Renal cortical epithelial cell (primary cell): ENCODE measurements at places on chromosomes 1 and 21. TPM values are rescaled to one million over a fixed set of nuclear protein-coding genes. Genes with fewer than 3 reads are reported as not detected.

- DNase-seq = peak; percentile 66
These were observed 57.5 kb downstream of the ERG start for GRCh38 chr21:38440746-38441145.

GRCh38 chr1:84436876-84437655 is 38.8 kb downstream of the DNASE2B start:
- DNase-seq = no peak

DNA sequence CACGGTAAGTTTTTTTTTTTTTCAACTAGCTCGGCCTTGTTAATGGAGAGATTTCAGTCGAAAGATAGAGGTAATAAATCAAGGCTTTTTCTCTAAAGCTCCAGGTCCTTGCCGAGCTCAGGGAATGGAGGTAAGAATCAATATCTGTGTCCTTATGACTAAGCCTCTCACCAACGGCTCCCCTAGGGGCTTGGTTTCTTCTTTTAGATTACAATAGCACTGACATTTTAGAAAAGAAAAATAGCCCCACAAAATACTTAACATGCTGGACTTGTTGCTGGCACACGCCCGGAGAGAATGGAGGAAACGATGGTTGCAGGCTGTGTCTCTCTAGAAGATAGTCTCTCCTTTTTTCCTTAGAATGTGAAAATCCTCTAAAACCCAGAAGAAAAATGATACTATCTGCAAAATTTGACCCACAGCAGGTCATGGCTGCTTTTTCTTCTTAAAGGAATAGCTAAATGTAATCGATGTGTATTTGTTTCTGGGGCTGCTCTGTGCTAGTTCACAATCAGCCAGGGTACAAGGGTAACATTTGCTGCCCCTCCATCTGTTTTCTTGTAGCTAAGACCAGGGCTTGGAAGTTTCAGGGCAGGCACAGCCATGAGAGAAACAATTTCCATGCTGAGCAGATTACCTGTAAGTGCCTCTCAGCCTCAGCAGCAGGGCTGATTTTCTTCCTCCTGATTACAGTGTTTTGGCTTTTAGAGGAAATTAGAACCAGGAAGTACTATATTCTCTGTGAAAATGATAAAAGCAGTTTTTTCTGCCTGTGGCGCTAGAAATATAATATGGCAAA is 86.2 kb upstream of the GNG12 start:
- no peak for DNase-seq

DNA sequence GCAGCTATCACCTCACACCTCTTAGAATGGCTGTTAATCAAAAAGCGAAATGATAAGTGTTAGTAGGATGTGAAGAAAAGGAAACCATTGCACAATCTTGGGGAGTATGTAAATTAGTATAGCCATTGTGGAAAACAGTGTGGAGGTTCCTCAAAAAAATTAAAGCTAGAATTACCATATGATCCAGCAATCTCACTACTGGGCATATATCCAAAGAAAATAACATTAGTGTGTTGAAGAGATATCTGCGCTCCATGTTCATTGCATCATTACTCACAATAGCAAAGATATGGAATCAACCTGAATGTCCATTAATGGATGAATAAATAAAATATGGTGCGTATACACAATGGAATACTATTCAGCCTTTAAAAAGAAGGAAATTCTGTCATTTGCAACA is 68.9 kb downstream of the SNRPE start:
- DNase-seq = no peak

- DNase-seq = peak; percentile 95
These were observed 27.5 kb upstream of the ROR1 start for GRCh38 chr1:63746129-63746864.

DNA sequence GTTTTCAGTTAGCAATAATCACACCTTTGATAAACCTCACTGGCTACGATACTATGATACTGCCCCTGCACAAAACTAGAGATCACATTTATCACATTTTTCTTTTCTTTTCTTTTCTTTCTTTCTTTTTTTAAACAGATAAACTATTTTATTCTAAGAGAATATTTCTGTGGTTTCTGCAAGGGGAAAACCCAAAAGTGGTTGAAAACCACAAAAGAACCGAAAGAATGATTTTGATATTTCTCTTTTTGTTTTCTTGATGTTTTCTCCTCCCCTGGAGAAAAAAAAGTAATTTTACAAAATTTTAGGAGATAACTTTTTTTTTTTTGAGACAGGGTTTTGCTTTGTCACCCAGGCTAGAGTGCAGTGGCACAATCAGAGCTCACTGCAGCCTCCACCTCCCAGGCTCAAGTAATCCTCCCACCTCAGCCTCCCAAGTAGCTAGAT is 18.4 kb upstream of the FRRS1 start:
- no peak for DNase-seq

DNA sequence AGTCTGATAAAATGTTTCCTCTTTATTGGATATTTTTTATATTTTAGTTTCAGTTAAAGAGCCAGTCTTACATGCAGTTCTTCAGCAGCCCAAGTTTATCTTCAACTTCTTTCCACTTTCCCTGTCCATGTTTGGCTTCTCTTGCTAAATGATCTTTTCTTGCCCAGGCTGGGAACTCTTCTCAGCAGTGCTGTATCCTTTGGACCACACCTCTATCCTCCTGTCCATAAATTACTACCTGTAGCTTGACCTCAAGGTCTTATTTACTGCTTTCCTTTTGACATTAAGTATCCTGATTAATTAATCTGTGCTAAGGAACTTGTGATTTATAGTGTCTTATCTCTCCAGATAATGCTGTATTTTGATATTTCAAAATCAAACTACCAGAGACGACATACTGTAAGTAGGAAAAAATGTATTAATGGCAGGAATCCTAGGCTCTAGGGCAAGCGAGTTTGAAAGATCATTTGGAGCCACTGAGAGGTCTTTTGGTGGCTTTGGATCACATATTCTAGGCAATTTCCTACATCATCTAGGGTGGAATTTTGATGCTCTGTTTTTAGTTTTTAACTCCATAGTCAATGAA is 20.5 kb upstream of the PDC start:
- DNase-seq = no peak

DNA sequence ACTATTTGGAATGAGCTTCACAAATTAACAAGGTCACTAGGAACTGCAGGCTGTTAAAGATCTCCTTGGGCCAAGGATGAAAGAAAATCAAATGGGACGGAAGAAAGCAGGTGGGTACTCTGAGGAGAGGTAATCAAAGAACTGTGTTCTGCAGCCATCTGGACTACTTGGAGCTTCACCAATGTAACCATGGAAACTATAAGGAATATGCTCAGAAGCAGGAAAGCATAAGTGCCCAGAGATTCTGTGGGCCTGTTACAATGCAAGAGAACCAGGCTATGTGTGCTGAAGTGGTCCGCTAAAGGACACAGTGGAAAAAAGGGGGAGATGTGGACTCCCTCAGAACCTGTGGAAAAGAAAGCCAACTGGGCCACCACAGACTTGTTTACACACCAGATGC is 238.5 kb downstream of the PTGER3 start:
- DNase-seq = no peak

DNA sequence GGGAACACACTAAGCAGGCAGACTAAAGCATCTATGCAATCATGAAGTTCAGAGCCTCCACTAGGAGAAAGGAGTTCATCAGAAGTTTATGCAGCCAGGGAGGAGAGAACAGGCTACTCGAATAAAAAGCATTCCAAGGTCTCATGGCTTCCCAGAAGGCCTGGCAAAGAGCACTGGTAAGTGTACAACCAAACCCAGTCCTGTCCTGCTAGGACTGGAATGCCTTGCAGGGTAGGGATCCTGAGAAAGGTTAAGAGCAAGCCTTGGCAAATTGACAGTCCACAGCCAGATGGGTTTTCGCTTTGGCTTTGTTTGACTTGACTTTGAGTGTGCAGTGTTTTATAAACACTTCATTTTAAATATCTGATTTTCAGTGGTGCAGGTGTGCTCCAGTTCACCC is 133.6 kb upstream of the ATP1B1 start:
- peak; percentile 70 for DNase-seq

GRCh38 chr1:182309631-182310351 is 81.8 kb downstream of the GLUL start:
- no peak for DNase-seq

GRCh38 chr1:201721082-201722049 is 107.6 kb upstream of the IPO9 start:
- DNase-seq = peak; percentile 53

DNA sequence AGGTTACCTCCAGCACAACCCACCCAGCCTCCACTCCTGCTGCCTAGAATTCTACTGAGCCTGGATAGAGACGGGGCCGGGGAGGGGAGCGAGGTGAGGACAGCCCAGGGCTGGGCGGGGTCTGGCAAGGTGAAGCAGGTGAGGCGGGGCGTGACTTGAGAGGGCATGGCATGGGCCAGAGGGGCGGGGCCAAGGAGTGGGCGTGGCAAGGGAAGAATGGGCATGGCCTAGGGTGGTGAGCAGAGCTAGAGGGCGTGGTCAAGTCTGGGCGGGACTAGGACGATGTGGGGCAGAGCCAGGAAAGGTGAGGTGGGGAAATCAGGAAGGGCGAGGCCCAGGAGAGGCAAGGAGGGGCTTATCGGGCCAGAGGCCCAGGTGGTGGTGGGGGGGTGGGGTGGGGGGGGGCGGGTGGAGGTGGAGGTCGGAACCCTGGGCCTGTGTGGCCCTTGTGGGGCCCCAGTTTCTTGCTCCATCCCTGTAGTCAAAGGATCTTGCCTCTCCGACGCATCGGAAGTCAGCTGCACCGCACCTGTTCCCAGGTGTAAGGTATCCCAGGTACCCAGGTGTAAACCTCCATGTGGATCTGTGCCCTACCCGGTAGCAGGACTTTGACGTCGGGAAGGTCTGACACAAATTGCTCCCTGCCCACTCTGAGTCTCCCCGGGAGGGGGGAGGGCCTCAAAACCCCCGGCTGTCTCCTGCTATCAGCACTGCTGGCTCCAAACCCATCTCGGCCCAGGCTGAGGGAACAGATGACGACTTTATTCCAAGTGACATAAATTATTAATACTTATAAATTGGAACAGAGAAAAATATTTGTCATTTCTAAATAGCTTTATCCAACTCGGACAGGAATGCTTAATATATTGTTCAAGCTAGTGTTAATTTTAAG is 32.9 kb upstream of the UTS2 start:
- DNase-seq = no peak

- DNase-seq = peak; percentile 67
These were observed at the start of gene RERE for GRCh38 chr1:8817412-8818324. TSS of gene RERE (minus strand) at chr1:8817640.

Gene EPHA8
- not detected in 2 replicates for total RNA-seq

- no peak for DNase-seq
These were observed 24.3 kb downstream of the PGBD5 start for GRCh38 chr1:230401763-230402294.

Gene PRR9
- total RNA-seq = not detected in 2 replicates

GRCh38 chr1:69090170-69090569 is 477.6 kb upstream of the LRRC7 start:
- DNase-seq = no peak

Gene SDC3
- total RNA-seq = 12.3 and 56.7 TPM in 2 replicates

GRCh38 chr1:59967141-59967697 is 40.6 kb upstream of the CYP2J2 start:
- peak; percentile 85 for DNase-seq

DNA sequence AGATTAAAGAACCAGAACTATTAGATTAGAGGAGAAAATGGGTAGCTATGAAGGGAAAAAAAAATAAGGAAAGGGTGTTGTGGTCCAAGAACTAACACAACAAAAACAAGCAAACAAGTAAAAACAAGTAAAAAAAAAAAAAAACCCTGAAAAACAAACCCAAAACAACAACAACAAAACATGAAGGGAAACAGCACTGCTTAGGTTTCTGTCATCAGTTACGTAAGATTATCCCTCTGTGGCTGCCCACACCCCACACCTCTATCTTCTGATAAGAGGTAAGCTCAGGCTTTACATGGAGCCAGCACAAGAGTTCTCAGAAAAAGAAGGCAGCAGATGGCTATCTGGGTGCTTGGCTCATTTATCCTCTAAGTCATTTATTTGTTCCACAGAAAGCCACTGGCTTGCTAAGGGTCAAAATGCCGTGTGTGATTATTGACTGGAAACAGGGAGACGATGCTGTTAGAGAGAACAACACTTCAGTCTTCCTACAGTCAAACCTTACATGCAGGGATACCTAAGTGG is 57.5 kb downstream of the KIAA0319L start:
- no peak for DNase-seq

DNA sequence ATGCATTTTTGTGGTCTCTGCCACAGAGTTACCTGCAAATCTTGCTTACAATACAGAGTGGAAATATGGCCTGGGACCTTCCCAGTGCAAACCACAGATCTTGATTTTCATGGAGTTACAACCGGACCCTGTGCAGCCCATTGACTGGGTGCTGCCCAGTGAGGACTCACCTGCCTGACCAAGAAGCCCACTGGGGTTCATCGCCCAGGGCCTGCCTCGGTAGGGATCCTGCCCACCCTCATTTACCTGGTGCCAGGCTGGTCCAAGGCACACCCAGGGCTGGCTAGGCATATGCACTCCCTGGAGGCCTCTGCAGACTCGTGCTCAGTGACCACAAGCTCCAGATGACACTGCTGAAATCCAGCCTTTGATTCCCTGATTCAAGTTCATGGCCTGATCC is 572.7 kb downstream of the NPHP4 start:
- no peak for DNase-seq

GRCh38 chr21:38850277-38850951 is 44.7 kb downstream of the ETS2 start:
- DNase-seq = no peak

Gene BATF3
- 0.55 and 3.6 TPM in 2 replicates for total RNA-seq

DNA sequence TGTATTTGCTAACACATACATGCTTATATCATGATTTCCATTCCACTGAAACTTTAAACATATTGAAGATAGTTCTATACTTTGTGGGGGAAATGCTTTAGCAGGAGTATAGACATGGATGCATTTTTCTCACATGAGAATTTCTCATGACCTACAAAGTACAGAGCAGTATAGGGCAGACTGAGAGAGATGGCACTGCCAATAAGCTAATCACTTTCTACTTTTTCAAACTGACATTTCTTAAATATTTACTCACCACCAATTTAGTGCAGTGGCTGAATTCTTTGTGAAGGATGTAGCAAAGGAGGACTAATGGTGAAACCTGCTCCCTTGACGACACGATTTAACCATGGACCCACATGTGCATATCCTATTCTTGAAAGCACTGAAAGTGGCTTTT is 923.5 kb downstream of the ADGRL2 start:
- no peak for DNase-seq

- DNase-seq = peak; percentile 47
These were observed 11.5 kb downstream of the KNCN start for GRCh38 chr1:46539972-46540371.

DNA sequence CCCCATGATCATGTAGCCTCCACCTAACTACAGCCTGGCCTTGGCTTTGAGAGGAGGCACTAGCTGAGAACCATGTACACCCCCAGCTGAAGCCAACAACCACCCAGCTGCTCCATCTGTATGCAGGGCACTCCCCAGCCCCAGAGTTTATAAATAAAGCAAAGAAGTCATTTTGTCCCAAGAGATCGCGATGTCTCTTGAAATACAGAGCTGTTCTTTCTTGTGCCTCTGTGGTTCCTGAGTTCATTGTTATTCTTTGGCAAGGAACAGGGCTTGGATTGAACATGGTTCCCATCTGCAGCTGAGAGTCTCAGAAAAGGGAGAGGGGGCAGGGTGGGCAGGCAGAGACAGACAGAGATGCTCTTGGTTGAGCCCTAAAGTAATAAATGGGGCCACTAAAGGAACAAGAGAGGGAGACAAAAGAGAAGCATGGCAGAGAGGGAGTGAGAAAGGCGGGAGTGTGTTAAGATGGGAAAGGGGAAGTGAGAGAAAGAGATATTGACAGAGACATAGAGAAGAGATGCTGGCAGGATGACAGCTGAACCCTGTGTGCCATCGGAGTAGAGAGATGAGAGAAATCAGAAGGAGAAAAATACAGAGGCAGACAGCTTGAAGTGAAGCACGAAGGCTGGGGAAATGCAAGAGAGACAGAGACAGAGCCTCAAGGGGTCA is 63.3 kb downstream of the TNR start:
- no peak for DNase-seq

Gene FLG2
- total RNA-seq = not detected in 2 replicates
